Activated CD4-positive, alpha-beta T cell treated with anti-CD3 and anti-CD28 coated beads, Interleukin-2, amount 10 ng/mL, durations not matched to agents 24 days and 14 days (primary cell): ENCODE measurements at places on chromosomes 6 and 20.

DNA sequence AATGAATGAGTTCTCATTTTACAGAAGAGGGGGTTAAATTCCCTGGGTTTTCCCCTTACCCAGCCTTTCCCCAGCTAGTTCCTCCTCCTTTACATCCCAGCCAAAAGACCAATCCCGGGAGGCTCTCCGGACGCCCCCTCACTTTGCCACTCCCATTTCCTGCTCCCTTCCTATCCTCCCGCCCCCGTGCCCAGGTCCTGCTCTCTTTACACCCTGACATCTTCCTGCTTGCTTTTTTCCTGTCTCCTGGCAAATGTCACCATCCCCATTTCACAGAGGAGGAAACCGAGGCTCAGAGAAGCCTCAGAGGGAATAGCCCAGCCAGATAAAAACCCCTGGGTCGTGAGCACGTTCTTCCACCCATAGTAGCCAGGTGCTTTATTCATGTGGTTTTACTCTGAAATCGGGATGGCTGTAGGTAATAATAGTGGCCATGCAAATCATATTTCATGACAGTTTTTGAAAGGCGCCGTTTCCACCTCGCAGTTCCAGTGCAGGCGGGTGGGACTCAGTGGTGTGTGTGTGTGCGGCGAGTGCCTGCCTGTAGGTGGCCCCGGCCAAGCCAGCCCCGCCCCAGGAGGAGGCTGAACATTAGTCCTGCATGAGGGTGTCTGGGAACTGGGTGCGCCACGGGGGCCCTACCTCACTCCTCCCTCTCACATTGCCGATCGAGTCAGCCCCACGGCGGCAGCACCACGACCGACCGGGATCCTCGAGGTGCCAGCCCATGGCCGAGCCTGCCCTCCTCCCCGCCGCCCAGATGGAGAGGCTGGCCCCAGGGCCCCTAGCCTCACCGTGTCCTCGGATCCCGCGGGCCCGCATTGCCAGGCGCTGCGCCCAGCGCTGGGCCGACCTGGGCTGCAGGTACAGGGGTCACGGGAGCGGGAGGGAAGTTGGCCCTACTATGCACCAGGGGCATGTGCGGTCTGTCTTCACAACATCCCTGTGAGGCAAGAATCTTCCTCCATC, at the start of gene ARHGAP40:
Gene ARHGAP40, plus strand, starts transcription at position 594 of the 969 bp plus-strand sequence.
- peak; percentile 61 for DNase-seq

DNA sequence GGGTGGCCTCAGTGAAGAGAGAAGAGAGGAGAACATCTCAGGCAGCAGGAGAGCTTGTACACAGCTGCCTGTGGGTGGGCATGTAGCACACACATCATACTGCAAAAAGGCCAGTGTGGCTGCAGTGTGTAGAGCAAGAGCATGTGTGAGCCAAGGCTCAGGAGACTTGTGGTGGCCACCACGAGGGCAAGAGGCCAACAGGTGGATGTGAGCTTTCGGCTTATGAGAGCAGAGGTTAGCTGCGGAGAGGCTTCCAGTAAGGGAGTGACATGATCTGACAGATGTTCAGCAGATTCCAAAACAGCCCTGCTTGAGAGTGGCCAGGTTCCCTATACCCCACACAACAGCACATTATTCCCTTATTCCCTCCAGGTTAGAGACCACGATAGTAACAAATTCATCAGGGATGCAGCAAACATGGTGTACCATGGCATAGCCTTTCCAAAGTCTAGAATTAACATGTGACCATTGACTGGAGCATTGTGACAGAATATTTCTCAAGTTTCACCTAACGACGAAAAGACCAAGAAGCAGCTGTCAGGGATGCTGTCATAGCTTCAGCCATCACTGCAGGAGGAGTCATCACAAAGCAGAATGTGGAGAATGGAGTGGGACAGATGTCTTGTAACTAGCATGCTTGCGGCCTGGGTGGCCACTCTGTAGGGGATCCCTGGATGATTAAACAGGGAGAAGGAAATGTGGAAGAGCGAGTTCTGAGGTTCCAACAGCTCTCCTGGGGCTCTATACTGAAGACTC, 23.1 kb downstream of the HM13 start:
- no peak for DNase-seq

GRCh38 chr6:27140999-27141528, 106.4 kb upstream of the PRSS16 start:
- no peak for DNase-seq

DNA sequence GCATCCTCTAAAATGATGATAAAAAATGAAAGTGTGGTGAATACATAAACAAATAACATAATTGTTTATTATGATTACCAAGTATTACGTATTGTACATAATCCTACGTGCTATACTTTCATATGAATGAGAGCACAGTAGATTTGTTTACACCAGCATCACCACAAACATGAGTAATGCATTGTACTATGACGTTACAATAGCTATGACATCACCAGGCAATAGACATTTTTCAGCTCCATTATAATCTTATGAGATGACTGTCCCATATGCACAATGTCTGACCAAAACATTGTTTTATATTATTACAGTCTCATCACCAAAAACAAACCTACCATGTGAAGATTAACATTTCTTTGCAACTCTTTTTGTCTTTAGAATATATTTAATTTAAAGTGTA, 225.7 kb upstream of the TENT5A start:
- DNase-seq, result no peak

- DNase-seq, result no peak
Measured at GRCh38 chr6:98909236-98909635, 38.5 kb downstream of the FBXL4 start.

DNA sequence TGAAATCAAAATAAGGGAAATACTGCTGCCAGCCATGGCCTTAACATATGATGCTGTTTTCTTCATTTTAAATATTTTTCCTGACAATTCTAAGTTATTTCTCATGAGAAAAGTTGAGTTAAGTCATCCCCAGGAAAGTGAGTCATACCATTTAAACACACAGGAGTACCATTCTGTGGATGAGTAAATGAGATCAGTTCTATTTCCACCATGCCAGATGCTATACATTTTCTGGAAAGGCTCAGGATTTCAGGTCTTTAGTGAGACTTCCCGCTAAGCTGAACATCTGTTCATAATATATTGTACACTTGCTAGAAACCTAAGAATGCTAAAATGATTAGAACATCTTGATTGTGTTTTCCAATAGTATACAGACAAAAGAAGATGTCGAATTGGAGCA, 256.2 kb upstream of the MANEA start:
- no peak for DNase-seq

- DNase-seq, result no peak
Measured at GRCh38 chr6:160337991-160338390, 10.2 kb upstream of the SLC22A3 start.

DNA sequence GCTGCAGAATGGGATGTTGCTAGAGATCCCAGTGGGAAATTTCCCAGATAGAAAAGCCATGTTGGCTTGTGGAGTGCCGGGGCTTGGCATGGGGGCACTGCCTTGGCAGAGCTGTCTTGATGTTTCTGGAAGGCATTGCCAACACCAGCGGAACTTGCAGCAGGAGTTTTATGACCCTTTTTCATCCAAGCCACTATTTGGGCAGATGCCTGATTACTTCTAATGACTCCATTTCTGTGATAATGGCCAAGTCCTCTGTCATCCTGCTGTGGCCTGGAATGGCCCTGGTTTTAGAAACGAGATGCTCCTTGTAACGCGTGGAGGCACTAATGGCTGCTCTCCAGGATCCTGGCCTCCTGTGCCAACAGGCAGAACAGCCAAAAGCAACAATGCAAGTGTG, 229.0 kb downstream of the ZNF217 start:
- no peak for DNase-seq

DNA sequence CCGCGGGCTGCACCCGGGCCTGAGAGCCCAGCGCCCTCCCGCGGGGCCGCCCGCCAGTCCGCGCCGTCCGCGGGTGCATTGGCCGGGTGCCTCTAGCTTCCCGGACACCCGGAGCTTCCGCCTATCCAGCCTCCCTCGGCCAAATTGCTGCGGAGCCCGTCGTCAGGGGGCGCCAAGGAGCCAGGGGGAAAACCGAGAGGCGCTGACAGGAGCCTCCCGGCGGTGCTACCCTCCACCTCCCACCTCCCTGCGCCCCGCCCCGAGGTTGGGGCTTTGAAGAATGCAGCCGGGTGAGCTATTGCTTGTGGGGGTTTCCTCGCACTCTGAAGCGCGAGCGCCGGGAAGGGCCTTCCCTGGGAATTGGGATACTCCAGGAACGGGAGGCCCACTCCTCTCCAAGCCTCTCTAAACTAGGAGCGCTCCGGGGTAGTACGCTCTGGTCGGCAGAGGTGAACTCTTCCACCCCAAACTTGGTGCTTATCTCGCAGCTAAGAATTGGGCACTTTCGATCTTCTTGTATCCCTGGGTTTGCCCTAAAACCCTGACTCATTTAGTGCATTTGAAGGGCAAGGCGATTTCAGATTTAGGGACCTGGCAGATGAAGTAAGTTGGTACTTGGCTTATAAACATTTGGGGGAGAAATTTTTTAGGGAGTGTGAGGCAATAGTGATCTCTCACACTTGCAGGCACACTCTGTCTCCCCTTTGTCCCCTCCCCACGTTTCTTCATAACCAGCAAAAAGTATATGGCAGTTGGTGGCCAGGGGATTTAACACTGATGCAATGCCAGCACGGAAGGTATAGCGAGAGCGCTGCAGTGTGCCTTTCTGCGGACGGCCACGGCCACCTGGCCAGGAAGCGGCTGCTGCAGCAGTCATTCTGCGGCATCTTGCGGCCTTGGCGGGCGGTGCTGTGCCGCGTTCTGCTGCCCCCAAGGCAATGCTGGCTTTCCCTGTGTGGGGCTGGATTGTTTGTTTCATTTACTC, 556 bp downstream of the BEND6 start:
- DNase-seq, result peak; percentile 90

- no peak for DNase-seq
Measured at GRCh38 chr20:44314870-44315269, 3.9 kb upstream of the FITM2 start.

DNA sequence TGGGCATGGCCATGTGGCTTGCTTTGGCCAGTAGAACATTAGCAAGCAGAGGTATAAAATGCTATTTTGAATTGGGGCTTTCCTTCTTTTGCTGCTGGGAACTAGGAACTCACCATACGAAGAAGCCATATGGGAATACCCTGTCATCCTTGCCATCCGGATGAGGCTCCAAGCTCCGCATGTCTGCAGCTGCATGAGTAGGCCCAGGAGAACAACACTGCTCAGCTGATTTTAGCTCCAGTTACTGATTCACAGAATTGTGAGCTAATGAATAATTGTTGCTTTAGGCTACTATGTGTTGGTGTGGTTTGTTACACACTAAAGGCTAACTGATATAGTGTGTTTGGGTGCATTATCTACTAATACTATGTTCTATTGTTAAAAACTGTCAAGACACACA, 2.7 kb upstream of the PLCB4 start:
- no peak for DNase-seq

GRCh38 chr6:30263734-30264133, 50.5 kb upstream of the TRIM26 start:
- DNase-seq, result no peak
